Sigmoid colon (tissue), 7 donors: ENCODE measurements at places on chromosomes 16 and 17. TPM values are rescaled to one million over a fixed set of nuclear protein-coding genes. Genes with fewer than 3 reads are reported as not detected.

Gene FOXL1
- 0.80 TPM for polyA plus RNA-seq

Gene SDR42E1
- polyA plus RNA-seq, result 3.2 TPM

Gene ADORA2B
- 21.4 TPM for polyA plus RNA-seq

Gene CRYBA1
- polyA plus RNA-seq, result not detected

Gene SLFN14
- not detected for polyA plus RNA-seq

Gene OR4D1
- 0.07 TPM for polyA plus RNA-seq

Gene CCDC144A
- 1.9 TPM for polyA plus RNA-seq

Gene IL34
- 5.5 TPM for polyA plus RNA-seq

Gene VWA3A
- not detected for polyA plus RNA-seq

Gene PPP1R27
- not detected for polyA plus RNA-seq

Gene KRT27
- polyA plus RNA-seq, result 0.07 TPM

Gene TADA2A
- polyA plus RNA-seq, result 8.4 TPM

Gene GRAP
- polyA plus RNA-seq, result 9.6 TPM

Gene WNT3
- polyA plus RNA-seq, result 0.23 TPM

Gene ALOX15
- not detected for polyA plus RNA-seq

Gene TP53TG3
- not detected for polyA plus RNA-seq

Gene CACNA1H
- polyA plus RNA-seq, result 0.46 TPM

Gene KRT33B
- polyA plus RNA-seq, result not detected

Gene ASPHD1
- 2.4 TPM for polyA plus RNA-seq

Gene SLC43A2
- polyA plus RNA-seq, result 16.5 TPM

Gene SLC9A5
- not detected for polyA plus RNA-seq

Gene SHBG
- 0.34 TPM for polyA plus RNA-seq

Gene MFSD6L
- 4.9 TPM for polyA plus RNA-seq
